ENCODE measurements at places on chromosomes 16 and 17.

GRCh38 chr17:63358111-63358839, 87.8 kb downstream of the CYB561 start:
- no peak for DNase-seq

GRCh38 chr16:66408163-66409048, 18.7 kb upstream of the BEAN1 start:
- no peak for DNase-seq

- DNase-seq, result no peak
These were observed 65.9 kb downstream of the PCTP start for GRCh38 chr17:55816532-55817396.

GRCh38 chr17:40290629-40291280, 3.1 kb downstream of the CDC6 start:
- DNase-seq, result no peak

- DNase-seq, result peak; percentile 43
These were observed 7.7 kb downstream of the CCL3L1 start for GRCh38 chr17:36188891-36189306.

DNA sequence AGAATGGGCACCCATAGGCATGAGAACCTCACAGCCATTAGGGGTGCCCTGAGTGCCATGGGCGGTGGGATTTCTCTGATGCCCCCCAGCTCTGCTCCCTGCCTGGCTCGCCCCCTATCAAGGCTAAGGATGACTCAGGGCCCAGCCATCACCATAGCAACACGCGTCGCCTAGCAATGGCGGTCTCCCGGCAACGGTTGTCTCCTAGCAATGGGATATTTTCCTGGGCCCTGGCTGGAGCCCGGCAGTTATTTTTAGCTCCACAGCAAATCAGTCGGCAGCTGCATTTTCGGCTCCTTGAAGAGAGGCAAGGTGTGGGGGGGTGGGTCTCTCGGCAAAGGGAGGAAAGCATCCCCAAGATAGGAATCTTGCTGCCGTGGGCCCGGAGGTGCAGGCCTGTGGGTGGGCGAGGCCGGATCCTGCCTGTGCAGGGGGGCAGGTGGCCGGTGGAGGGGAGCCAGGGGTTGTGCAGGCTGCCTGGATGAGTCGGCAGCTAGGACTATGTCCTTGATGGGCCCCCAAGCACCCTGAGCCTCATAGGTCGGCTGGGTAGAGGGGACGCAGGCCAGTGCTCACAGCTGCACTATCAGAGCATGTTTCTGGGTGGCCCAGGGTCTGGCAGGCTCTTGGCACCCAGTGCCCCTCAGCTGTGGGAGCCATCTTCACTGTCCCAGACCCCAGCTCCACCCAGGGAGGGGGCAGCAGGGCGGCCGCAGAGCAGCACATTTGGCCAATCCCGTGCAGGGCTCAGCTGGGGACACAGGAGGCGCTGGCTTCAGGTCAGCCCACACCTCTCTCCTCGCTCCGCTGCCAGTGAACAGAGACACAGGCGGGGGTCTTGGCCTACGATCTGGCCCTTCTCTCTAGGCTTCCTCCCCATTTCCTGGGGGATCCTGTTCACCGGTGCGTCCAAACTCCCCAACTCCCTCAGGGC, 4.2 kb upstream of the FBXL16 start:
- DNase-seq, result no peak

GRCh38 chr16:28597692-28598261, 927 bp upstream of the SULT1A2 start:
- DNase-seq, result no peak

DNA sequence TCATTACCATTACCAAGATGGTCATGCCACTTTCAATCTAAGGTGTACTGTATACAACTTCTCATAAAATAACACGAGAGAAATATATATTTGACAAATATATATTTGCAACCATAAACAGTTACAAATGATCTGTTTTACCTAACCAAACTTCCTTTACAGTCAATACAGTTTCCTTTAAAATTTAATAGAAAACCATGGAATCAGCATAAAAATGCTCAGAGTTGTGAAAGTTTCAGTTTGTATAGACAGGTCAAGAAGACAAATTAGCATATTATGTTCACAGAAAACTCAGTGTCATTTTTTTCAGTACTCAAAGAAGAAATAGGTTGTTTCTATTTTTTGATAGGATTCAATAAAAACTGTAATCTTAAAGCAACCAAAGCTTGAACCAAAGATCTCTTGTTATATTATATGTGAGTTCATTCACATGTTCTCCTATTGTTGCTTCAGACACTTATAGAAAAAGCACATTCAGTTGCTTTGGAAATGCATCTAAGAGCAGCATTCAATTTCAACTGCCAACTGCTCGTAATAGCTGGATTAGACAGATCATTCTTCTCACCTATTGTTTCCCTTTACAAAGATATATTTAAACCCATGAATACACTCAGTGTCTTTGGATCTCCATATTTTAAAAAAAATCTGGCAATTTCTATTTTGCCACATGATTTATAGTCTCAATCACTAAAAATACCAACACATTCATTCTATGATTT, 15.1 kb downstream of the SSH2 start:
- DNase-seq, result no peak

GRCh38 chr16:10597187-10597601, 16.8 kb upstream of the EMP2 start:
- DNase-seq, result no peak

DNA sequence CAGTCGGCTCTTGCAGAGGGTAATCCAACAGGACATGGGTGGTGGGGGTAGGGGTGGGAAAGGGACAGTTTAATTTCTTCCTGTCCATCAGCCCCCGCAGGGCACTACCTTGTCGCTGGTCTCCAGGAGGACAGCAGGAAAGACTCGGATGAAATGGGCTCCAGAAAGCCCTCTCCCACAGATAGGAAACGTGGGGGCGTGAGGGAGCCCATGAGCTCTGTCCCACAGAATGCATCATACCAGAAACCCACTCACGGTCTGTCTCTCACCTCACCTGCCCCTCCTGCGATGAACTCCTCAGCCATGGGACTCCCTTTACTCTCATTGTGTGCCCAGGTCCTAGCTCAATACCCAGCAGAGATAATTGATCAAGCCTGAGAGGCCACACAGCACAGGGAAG, 240.1 kb downstream of the GSG1L start:
- no peak for DNase-seq

DNA sequence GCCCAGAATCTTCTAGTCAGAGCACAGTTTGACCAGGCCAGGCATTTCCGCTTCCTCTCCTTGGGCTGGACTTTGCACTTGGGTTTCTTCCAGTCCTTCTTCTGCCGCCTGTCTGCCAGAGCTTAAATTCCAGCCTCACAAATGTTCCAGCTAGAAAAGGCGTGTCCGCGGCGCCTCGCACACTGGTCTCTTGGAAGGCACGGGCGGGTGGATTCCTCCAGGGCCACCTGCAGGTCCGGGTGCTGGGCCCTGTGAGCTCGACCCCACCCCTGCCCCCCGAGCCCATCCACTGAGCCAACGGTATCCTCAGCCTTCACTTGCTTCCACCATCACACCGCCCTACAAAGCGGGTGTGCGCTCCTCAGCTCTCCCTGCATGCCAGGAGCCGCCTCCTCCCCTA, 2026.5 kb downstream of the TP53TG3F start:
- DNase-seq, result no peak

DNA sequence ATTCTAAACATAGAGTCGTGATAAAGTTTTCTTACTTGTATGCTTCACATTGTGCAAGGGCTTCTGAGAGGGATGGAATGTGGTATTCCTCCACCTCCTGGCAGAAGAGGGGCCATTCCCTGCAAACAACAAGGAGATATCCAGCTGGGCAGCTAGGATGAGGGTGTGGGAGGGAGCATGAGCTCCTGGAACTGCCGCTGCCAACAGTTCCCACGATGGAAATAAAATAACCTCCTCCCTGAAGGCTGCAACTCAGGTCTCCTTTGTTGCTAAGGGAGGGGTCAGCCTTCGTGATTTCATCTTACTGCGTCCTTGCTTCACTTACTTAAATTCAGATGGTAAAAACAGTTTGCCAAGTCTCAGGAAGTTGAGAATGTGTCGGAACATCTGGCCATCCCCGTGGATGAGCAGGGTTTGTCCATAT, 15.6 kb downstream of the PLEKHG4 start:
- DNase-seq, result no peak

DNA sequence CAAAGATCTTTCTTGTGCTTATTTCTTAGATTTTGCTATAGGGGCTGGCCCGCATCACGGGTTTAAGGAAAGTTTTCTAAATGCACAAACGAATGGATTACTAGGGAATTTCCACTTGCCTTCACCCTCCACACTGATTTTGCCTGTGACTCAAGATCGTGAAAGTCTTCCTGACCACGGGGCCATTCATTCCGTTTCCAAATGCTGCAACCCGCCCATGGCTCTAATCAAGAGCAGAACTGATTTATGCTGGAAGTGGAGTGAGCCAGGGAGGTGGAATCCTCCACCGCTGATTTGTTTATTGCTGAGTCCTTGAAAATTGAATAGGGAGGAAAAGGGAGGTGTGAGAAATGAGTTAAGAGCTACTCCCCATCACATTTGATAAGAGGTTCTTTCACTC, 52.4 kb downstream of the CA10 start:
- no peak for DNase-seq
